Stimulated activated naive CD8-positive, alpha-beta T cell treated with anti-CD3 and anti-CD28 coated beads, Interleukin-15, amount 100 ng/mL, for 72 hours (primary cell): ENCODE measurements at places on chromosomes 4 and X.
A peak's percentile ranks its signal among the peaks of the same experiment; 100 is the strongest.

DNA sequence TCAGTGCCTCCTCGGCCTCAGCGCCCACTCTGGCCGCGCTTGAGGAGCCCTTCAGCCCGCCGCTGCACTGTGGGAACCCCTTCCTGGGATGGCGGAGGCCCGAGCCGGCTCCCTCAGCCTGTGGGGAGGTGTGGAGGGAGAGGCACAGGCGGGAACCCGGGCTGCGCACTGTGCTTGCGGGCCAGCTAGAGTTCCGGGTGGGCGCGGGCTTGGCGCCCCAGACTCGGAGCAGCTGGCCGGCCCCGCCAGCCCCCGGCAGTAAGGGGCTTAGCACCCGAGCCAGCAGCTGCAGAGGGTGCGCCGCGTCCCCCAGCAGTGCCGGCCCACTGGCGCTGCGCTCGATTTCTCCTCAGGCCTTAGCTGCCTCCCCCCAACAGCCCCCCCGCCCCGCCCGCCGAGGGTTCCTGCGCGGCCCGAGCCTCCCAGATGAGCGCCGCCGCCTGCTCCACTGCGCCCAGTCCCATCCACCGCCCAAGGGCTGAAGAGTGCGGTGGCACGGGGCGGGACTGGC is 1137.0 kb downstream of the PCDH18 start:
- no peak for DNase-seq

DNA sequence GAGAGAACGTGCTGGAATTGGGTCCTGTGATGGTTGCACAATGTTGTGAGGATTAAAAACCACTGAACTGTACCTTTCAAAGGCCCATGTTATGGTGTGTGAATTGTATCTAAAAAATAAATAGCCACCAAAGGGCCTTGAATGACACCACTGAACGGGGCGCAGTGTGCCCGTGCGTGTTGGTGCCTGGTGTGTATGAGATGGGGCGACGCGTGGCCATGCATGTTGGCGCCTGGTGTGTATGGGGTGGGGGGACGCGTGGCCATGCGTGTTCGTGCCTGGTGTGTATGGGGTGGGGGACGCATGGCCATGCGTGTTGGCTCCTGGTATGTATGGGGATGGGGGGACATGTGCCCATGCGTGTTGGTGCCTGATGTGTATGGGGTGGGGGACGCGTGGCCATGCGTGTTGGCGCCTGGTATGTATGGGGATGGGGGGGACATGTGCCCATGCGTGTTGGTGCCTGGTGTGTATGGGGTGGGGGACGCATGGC is 66.6 kb upstream of the HELT start:
- DNase-seq, result no peak

- no peak for DNase-seq
Observed at GRCh38 chr4:19329077-19329476, 922.6 kb upstream of the SLIT2 start.

- DNase-seq, result no peak
Observed at GRCh38 chr4:1196421-1197183, 24.2 kb upstream of the SPON2 start.

DNA sequence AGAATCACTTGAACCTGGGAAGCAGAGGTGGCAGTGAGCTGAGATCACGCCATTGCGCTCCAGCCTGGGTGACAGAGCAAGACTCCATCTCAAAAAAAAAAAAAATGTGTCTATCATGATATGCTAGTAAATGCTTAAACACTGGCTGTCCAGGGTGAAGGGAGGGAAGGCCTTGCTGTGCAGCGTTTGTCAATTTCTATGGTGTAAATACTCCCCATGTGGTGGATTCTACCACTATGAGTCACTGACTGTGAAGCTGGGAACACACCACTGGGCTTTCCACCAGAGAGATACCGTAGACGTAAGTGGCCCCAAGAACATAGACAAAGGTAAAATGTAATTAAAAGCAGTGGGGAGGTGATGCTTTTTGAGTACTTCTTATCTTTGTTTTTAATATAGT is 51.3 kb upstream of the LEF1 start:
- no peak for DNase-seq

GRCh38 chrX:153333266-153333665 is 687 bp upstream of the ZNF275 start:
- DNase-seq, result no peak

GRCh38 chr4:33477715-33478114 is 2757.5 kb downstream of the PCDH7 start:
- DNase-seq, result no peak

GRCh38 chr4:26003056-26003455 is 89.0 kb downstream of the SMIM20 start:
- DNase-seq, result no peak

DNA sequence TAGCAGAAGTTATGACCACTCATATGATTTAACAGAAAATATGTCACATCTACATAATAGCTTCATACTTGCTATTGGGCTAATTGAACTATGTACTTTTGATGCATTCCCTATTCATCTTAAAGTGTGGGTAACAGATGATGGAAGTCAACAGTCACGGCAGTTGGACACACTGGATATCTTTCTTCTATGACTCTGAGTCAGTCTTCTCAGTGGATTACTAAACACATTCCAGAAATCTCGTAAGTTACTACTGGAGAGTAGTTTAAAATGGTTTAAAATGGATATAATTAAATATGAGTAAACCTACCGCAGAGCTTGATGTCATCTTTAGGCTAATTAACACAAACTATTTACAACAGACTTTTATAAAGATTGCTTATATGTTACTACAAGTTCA is 30.1 kb upstream of the CFAP299 start:
- DNase-seq, result no peak

DNA sequence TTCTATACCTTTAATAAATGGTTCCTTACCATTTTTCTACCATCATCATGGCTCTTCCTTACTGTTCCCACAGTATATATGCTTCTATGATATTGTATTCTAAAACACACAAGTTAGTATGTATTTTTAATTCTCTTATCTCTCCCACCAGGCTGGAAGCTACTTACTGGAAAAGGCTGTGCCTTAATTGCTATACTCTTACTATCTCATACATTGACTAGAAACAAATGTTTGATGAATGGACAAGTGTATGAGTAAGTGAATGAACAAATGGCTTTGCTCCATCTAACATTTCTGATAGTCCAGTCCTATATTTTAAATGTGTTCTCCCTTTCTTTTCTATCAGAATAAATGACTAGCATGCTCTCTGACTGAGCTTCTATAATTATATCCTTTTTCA is 320.8 kb upstream of the RASGEF1B start:
- no peak for DNase-seq

- peak; percentile 11 for DNase-seq
Observed at GRCh38 chr4:176792326-176793059, at the start of gene VEGFC. Gene VEGFC, minus strand, starts transcription at chr4:176792922. Its CDS starts 611 bp downstream, at chr4:176792311.

- no peak for DNase-seq
Observed at GRCh38 chr4:24913119-24913485, 260 bp upstream of the CCDC149 start.

DNA sequence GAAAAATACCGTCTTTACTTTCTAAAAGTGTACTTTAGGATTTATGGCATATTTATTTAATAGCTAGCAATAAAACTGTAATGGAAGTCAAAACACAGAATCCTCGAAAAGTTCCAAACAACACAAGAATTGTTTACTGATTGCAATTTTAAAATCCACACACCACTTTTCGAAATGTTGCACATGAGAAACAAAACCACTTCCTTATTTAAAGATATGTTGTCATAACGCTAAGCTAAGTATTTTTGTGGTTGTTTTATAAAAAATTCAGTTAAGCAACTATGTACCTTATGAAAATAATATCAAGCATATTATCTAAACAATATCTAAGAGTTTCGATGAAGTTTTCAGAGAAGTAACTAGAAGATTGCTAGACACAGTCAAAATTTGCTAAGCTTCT is 344 bp downstream of the TMPRSS11D start:
- no peak for DNase-seq

DNA sequence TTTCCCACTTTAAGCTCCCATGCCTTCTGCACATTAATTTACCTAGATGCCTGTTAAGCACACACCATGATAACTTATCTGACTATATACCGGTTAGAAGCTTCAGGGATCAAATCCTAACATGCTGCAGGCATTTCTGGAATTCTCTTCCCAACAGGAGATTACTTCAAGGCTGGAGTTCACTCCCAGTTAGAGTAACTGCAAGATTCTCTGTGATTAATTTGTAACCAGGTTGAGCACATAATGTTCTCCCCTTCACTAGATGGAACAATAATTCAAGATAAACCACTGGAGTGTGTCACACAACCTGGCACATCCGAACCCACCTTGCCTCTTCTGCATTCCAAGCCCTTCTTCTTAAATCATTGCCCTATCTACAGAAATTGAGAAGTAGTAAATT is 11.8 kb upstream of the UGT2A3 start:
- DNase-seq, result no peak

DNA sequence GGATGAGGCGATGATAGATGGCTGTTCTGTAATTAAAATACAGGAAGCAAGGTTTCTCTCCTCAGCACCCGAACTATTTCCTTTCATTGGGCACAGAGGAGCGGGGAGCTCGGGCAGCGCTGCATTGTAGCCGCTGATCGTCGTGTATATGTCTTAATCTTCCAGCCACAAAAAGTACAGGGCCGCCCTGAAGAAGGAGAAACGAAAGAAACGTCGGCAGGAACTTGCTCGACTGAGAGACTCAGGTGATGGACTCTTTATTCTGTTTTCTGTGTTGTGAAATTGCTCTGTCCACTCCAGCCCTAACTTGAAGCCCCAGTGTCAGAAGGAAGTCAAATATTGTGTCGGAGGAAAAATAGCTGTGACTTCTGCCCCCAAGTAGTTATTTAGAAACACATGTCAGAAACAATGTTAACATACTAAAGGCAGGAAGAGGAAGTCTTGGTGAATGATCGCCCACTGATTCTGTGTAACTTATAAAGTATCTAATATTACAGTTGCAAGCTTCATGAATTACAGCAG is 546 bp downstream of the ZRSR2 start:
- no peak for DNase-seq

- DNase-seq, result peak; percentile 8
Observed at GRCh38 chrX:43958529-43958928, 14.7 kb downstream of the NDP start.
